ENCODE measurements at places on chromosomes 3 and 15.

DNA sequence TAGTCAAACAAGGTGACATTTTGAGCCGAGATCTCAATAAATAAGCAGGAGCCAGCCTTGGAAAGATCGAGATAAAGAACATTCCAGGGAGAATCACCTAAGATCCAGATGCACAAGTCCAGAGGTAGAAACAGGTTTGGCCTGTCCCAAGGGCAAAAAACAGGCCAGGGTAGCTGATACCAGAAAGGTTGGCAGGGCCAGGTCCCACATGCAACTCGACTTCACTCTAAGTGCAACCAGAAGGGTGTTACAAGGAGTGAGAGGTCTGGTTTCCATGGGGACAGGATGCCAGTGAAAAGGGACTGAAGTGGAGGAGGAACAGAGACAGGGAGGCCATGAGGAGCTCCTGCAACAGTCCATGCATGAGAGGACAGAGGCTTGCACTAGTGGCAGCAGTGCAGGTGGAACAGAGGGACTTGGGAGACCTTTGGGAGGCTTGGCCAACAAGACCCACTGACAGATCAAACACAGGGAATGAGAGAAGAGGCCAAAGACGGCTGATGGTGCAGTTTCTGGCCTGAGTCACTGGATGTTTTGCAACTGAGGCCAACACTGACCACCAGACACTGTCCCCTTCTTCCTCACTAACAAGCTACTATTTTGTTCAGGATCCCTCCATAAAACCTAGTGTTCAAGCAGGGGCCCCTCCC, 5.2 kb downstream of the TPRA1 start:
- no peak for DNase-seq

GRCh38 chr3:33064929-33065328, 32.0 kb downstream of the GLB1 start:
- no peak for DNase-seq

DNA sequence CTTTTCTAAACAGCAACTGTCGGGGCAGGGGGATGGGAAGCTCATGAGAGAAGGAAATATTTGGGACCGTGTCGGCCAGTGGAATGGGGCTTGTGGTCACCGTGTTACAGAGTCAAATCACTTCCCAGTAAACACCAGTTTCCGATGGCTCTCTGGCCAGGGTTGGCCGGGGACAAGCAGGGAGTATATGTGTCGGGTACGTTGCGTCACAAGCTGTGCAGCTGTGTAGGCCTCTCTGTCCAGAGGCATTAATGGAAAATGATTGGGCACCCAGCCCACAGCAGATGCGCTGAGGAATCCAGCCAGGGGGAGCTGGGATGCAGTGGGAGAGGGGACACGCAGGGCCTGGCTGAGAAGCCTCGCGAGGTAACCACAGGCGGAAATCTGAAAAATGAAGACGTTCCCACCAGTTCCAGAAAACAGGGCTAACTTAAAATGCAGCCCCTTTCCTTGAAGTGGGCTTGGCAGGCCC, 15.8 kb upstream of the ALDH1A3 start:
- peak; percentile 17 for DNase-seq

- no peak for DNase-seq
Observed at GRCh38 chr3:10333349-10333650, 12.4 kb upstream of the SEC13 start.

GRCh38 chr3:187165144-187165543, 25.8 kb upstream of the RPL39L start:
- DNase-seq, result peak; percentile 41

DNA sequence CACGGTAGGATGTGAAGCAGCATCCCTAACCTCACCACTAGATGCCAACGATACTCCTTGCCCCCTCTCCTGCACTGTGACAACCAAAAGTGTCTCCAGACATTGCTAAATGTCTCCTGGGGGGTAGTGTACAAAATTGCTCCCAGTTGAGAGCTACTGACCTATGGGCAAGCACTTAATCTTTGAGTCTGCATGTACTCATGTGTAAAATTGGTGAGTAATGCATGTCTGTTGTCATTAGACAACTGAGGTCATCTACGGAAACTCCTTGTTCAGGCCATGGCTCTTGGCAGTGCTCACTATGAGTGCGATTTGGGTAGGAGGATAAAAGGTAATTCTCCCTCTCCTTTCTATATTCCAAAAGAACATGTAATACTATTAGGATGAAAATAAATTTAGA, 29.2 kb downstream of the PDHB start:
- DNase-seq, result peak; percentile 54

DNA sequence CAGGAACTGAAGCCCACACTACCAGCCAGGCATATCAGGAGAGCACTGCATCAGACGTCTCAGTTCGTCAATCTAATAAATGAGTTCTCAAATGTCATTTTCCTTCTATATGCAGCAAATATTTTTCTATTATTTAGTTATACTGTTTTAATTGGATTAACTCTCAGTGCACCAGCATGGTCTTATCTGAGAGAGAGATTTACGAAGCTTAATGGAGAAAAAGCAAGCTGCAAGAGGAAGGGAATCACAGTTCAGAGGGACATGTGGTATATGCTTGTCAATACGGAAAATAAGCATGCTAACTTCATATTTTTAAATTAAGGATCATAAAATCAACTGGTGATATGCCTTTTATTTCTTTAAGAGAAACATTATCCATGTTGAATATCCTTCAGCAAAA, 213.1 kb upstream of the NECTIN3 start:
- no peak for DNase-seq

- peak; percentile 10 for DNase-seq
Observed at GRCh38 chr3:14989943-14990779, 42.8 kb downstream of the NR2C2 start.

DNA sequence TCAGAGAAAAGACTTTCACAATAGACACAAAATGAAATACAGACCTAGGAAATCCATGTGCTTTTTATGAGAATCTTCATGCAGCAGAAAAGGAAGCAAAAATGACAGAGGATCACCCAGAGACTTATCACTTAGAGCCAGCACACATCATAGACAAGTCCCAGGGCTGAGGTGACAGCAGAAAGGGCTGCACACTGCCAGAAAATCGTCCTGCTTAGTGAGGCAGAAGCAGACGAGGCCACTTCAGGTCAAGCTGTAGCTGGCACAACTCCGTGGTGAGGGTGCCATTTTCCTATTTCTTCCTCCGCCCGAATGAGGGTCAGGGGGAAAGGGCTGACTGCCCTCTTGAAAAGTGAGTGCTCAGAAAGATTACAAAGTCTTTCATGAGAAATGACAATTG, 95.9 kb upstream of the TNIK start:
- no peak for DNase-seq

GRCh38 chr15:70327328-70327855, 229.7 kb upstream of the TLE3 start:
- no peak for DNase-seq

GRCh38 chr3:184598574-184598927, 37.0 kb downstream of the EPHB3 start:
- no peak for DNase-seq

DNA sequence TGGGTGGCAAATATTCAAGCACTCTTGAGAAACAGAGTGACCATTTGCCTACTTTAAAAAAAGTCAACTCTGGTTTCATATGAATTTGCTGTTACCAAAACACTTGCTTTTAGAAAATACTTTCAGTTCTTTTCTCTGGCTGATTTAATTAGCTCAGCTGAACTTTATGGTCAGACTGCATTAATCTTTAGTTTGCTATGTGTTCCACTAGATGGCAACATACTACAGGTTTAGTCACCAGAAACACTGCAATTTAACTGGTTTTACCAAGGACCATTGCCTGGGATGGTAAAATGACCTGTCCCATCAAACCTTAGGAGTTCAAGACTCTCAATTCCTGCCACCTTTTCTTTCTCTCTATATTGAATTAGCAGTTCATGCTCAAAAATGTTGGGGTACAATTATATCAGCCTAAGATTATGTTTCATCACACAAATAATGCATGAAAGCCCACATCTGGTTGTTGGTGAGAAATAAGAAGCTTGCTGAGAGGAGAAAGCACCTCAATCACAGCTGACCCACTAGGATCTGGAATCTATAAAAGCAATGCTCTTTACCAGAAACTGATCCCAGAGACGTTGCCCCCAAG, 14.2 kb downstream of the EIF4E3 start:
- peak; percentile 38 for DNase-seq

- DNase-seq, result no peak
Observed at GRCh38 chr3:65617209-65617608, 421.5 kb downstream of the MAGI1 start.

DNA sequence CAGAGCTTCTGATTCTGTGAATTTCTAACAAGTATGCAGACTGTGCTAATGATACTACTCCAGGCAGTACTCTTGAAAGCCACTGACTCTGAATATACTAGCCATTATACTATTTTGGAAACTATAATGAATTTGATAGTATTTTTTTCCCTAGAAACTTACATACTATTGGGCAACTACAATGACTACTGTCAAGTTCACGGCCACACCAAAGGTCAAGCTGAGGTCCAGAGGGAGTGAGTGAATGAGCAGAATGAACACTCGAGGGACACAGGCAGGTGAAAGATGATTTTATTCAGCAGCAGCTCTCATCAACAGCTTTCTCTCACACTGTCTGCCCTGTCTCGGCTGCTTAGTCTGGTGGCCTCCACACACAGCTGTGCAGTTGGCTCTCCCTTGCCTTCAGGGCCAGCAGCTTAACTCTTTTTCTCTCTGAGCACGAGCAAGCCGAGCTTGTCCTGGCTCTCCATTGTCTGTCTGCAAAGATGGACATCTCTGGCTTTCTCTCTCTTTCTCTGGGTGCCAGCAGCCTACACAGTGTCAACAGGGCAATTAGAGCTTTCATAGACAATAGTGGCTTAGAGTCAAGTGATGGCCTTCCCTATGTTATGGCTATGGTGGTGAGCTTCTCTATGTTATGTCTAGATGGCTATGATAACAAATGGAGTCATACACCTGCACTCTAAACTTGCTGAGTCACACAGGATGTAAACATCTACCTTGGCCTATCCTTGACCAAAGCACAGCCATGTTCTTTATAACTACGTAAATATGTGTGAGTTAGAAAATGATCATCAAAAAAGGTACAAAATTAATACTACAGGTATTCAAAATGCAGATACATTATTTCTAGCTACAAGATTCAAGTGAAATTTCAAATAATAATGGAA, 362.4 kb downstream of the CGGBP1 start:
- DNase-seq, result no peak

DNA sequence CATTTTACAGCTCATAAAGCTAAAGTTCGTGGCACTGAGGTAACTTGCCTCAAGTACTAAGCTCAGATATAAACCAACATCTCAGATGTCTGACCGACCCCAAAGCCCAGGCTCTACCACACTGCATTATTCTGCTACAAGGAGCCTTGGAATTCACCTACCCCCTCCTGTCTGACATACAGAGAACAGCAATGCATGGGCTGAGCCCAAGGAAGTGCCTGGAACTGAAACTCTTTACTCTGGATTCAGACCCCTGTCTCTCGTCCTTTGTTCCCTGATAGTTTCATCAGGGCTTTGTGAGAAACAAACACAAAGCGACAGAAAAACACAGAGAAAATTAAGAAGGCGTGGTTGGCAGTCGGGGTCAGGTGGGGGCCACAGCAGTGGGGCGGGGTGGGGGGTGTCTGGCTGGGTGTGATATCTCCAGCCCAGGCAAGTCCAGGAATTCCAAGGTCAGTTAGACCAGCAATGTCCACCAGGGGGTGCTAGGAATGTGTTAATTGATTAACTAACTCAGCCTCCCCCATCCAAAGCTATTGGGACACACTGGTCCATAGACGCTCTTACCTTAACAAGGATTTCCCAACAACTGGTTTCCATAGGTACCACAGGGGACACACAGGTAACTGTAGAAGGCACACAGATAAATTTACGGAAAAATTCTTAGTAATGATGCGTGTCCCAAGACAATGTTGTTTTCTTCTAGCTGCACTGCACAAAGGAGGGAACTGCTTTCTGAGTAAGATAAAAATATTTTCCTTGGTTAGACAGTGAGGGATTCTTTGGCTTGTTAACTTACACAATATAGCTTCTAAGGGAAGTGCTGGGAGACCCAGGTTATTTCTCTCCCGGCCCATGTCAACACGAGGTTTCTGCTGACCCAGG, 18.8 kb upstream of the SSUH2 start:
- DNase-seq, result peak; percentile 40

DNA sequence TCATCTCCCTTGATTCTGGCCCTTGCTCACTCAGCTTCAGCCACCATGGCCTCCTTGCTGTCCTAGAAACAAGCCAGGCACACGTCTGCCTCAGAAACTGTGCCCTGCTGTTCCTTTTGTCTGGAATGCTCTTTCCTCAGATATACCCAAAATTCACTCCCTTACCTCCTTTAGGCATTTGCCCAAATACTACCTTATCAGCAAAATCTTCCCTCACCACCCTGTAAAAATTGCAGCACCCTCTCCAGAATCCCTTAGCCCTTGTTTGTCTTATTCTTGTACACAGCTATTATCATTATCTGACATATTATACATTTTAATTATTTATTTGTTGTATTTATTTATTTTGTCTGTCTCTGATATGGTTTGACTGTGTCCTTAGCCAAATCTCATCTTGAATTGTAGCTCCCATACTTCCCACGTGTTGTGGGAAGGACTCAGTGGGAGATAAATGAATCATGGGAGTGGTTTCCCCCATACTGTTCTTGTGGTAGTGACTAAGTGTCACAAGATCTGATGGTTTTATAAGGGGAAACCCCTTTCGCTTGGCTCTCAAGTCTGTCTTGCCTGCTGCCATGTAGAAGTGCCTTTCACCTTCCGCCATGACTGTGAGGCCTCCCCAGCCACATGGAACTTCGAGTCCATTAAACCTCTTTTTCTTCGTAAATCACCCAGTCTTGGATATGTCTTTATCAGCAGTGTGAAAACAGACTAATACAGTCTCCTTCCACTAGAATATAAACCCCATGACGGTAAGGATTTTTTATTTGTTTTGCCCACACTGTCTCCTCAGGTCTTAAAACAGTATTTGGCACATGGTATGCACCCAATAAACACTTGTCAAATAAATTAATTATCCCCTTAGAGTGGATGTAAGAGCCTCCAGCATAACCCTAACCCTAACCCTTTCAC, 60.0 kb upstream of the STT3B start:
- DNase-seq, result peak; percentile 31

- DNase-seq, result no peak
Observed at GRCh38 chr15:49315391-49315823, 107.6 kb upstream of the FGF7 start.

DNA sequence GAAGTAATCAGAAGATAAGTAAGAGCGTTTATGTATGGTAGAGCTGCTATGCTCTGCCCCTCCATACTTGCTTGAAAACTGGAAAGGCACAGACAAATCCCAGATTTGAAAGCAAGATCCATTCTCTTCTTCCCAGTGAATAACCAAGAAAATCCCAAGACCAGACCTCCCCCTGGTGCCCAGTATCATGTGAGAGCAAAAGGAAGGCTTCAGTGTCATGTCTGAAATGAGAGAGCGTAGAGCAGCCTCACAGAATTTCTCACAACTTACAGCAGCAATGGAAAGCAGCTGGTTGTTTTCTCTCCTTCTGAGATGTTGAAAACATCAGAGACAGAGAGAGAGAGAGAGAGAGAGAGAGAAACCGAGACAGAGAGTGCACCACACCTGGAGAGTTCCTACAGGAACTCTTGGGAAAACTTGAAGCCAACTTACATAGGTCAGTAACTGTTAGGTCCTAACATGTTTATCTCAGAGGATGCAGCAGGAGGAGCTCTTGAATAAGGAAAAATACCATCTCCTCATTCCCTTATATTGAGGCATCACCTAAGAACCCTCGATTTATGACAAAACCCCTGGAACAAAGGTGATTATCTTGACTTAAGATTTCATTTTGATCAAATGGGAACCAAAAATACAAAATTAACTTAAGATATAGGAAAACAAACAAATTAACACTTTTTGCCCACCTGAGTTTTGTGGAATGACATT, 273.3 kb downstream of the NSUN3 start:
- peak; percentile 26 for DNase-seq

GRCh38 chr3:73680391-73681095, 55.8 kb upstream of the PDZRN3 start:
- no peak for DNase-seq

Measured in stromal cell of bone marrow (primary cell).